Activated CD4-positive, CD25-positive, alpha-beta regulatory T cell treated with anti-CD3 and anti-CD28 coated beads, Interleukin-2, amount 50 U/mL, for 72 hours (primary cell): ENCODE measurements at places on chromosomes 7 and 10.

- DNase-seq = no peak
Measured at GRCh38 chr7:36896418-36896817, 172.1 kb upstream of the AOAH start.

- no peak for DNase-seq
Measured at GRCh38 chr7:116953906-116954838, 871 bp downstream of the ST7 start.

GRCh38 chr7:54394834-54395233 is 147.3 kb upstream of the VSTM2A start:
- DNase-seq = no peak

- DNase-seq = no peak
Measured at GRCh38 chr10:100894589-100895294, 18.0 kb upstream of the SLF2 start.

DNA sequence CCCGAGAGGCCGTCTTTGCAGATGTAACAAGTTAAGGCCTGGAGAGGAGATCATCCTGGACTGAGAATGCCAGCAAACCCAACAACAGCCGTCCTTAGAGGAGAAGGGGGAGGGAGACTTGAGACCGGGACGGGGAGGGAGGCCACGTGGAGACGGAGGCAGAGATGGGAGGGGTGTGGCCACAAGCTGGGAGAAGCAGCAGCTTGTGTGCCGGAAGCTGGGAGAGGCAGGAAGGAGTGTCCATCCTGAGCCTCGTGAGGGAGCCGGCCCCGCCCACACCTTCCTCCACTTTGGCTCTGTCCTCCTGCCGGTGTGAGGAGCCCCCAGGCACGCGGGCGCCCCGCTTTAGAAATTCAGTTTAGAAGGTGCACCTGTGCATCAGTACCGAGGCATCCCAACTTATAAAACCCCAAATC is 95.7 kb downstream of the DNAJB6 start:
- no peak for DNase-seq

GRCh38 chr10:16991011-16991410 is 138.6 kb downstream of the CUBN start:
- DNase-seq = no peak

DNA sequence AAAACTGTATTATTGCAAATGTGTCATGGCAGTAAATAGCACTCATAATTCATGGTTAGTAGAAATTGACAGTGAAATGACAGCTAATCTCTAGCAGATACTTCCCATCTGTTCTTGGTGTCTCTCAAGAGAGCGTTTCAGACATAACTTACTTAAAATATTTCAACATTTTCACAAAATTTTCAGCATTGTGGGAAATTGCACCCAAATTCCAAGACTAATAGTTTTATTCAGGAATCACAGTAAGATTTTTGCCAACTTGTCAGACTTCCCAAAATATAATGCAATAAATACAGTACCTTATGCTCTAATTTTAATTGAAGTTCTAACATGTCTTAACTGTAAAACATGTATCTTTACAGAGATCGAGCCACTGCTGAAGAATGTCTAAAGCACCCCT is 41.2 kb downstream of the STK17A start:
- no peak for DNase-seq

DNA sequence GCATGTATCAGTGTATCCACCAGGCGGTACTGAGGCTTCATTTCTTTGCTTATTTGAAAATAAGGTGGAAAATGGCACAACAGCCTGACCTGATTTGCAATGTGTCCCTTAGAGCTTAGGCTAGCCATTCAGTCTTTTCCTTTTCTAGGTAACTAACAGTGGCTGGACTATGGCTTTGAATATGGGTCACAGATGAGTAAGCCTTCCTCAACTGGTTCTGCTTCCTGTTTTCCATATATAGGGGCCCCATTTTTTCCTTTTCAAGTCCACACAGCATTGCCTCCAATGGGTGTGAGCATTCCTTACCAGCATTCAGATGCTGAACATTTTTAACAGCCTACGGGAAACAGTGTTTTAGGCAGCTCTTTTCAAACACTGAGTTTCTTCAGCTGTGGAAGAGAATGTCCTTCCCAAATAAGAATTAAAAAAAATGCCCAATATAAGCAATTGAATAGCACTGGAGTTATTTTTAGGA is 3.9 kb upstream of the ITGB1 start:
- DNase-seq = no peak

DNA sequence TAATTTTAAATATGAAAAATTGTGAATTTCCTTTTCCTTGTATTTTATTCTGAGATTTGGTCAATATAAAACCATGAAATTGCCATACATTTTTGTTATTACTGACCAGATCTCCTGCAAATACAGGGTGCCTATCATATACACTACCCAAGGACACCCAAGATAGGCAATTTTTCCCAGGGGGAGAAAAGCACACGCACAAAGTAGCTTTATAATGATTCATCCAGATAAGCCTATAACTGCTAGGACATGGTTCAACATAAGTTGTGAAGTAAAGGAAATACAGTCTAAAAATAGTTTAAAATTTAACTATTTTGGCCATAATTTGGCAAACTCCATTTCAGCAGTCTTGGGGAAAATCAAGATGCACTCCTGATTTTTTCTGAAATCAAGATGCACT is 4.8 kb downstream of the RUFY2 start:
- no peak for DNase-seq

DNA sequence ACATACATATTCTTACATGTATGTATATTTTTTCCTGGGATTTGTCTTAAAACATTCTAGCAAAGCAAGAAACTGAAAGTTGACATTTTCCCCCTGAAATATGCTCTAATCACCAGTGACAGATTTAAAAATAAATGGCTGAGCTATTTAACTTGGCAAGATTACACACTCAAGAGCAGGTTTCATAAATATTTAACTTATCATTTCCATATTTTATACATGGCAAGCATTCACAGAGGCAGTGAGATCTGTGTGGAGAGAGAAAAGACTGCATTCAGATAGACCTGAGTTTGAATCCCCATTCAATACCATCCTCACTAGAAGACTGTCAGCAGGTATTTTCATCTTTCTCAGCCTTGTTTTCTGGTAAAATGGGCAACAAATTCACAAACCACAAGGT is 1043.0 kb downstream of the NRG3 start:
- no peak for DNase-seq

DNA sequence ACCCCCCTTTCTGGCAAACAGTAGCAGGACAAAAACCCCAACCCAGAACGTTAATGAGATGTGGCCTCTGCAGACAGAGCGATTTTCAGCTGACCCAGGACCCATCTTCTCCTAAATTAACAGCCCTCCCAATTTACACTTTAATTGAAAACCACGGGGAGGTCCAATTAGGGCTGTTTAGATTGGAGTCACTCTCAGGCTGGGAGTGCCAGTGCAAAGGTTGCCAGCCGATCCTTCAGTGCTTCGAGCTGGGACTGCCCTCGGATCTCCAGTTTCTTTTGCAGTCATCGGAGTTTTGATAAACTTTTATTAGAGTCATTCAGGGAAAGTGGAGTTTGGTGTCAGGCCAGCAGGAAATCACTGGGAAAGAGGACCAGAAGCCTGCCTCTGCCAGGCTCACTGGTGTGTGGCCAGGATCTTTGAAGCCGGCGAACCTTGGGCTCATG is 108.0 kb downstream of the DOCK1 start:
- no peak for DNase-seq

- no peak for DNase-seq
Measured at GRCh38 chr10:74995806-74996205, 115.7 kb upstream of the SAMD8 start.

DNA sequence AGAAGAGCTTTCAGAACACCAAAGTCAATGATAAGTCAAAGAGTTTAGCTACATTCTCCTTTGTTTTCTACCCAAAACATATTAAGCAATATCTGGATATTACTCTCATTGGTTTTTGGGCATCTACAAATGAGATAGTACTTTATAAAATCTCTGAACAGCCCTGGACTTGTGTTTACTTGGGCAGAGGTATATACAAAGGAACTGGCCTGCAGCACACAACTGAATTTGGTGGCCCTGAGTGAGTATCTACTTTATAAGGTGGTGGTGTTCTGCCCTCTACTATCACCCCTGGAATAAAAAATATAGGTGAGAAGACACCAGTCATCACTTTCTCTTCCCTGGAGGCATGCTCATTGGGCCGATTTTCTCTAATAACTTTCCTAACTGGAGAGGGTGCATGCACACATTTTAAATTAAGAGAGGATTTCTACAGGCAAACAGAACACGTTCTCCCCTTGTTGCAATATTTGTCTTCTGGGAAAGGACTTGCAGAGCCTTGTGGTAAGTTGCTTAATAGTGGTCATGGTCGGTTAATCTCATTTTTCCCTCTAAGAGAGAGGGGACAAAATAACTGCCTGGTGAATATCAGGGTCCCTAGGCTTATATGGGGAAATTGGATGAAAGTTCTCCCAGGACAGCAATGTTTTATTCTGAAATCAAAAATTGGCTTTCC is 41.1 kb downstream of the OTUD1 start:
- no peak for DNase-seq

GRCh38 chr7:29988424-29989256 is 961 bp downstream of the SCRN1 start:
- no peak for DNase-seq

- DNase-seq = no peak
Measured at GRCh38 chr10:116466715-116467422, 39.2 kb downstream of the PNLIPRP3 start.

DNA sequence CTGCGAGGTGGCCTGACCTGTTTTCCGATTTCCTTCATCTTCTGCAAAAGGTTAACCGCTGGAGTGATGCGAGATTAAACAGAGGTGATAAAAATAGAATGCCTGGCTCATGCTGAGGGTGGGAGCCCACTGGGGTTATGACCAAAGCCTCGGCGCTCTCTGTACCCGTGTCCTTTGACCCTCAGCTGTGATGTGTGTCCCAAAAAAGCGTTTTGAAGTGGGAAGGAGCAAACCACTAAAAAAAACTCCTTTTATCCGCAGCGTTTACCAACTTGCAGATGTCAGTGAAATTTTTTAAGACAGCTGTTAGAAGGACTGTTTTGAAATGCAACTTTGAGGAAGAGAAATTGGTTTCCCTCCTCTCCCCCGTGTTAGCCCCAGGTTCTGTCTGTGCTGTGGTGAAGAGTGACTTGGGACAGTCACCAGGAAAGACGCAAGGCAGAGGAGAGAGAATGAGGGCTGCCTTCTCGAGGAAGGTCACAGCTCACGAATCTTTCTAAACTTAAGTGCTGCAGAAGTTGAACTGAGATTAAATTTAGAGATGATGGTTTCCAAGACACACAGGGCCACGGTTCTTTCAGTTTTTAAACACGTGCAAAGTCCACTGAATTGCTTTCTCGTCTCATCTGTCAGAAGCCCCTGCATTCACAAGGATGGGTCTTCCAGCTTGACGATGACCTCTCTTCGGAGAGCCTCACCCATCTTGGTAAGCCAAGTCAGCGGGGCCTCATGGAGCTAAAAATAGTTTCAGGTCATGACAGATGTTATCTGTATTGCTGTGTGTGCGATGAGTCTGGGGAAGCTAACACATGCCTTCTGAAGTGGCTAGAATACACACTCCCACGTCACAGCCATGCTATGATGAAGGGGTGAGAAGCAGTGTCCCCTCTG is 27.6 kb downstream of the AMZ1 start:
- no peak for DNase-seq

DNA sequence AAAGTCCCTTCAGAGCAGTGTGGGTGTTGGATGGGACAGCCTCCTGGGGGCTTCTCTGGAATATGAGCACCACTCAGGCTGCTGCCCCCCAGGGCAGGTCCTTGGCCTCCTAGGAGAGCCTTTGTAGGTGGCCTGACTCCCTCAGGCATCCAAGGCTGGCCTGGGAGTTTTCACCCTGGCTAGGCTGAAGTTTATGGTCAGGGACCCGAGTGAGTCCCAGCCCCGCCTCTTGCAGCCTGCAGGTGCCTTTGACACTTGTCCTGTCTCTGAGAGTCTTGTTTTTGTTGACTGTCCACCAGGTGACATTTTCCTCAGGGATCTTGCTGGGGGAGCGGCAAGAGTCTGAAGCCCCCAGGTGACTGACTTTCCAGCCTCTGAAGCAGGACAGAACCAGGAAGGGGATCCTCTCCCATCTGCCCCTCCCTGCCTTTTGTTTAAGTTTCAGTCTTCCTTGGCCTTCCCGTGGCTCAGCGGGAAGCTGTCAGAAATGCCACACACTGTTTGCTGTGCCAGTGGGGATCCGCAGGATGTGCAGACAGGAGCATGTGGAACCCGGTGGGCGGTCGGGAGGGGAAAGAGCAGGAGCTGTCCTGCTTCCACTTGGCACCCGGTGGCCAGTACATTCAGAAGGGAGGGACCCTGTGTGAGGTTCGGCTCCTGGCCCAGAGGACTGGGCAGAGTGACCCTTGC is 59.5 kb downstream of the LRRC18 start:
- no peak for DNase-seq

GRCh38 chr10:129870961-129871621 is 93.0 kb downstream of the EBF3 start:
- no peak for DNase-seq

- no peak for DNase-seq
Measured at GRCh38 chr7:2008936-2009540, 223.7 kb downstream of the MAD1L1 start.

- no peak for DNase-seq
Measured at GRCh38 chr10:96074776-96075175, 31.4 kb downstream of the CCNJ start.

DNA sequence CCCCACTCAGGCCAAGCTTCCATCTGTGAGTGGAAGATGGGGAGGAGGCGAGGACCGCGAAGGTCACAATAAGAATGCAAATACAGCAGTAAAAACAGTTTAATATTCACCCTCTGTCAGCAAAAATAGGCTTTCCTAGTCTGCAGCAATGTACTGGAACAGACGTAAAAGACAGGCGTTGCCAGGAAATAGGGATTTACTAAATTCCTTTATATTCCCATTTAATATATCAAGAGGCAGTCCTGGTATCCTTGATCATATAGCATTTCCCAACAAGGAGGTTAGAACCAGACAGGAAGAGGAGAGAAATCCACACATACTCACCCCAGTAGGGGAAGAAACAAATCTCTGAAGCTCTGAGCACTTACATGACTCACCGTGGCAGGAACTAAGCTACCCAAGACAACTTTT is 1054.9 kb upstream of the C7orf33 start:
- no peak for DNase-seq

GRCh38 chr7:91953618-91954017 is 13.0 kb downstream of the AKAP9 start:
- DNase-seq = no peak

DNA sequence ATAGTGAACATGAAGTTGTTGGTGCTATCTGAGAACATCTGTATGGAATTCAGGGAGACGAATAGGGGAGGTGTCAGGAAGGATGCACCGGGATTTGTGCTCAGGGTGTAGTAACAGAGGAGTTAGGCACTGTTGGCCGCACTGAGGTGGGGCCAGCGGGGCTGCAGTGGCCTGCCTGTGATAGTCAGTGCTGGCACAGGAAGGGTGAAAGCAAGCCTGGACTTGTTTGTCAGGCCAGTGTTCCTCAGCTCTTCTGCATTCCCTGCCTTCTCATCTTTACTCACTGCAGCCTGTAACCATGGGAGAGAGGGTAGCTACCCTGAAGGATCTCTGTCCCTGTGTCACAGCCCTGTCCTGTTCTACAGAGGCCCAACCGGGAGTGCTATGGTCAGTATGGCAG is 81.3 kb downstream of the SH2D4B start:
- no peak for DNase-seq

DNA sequence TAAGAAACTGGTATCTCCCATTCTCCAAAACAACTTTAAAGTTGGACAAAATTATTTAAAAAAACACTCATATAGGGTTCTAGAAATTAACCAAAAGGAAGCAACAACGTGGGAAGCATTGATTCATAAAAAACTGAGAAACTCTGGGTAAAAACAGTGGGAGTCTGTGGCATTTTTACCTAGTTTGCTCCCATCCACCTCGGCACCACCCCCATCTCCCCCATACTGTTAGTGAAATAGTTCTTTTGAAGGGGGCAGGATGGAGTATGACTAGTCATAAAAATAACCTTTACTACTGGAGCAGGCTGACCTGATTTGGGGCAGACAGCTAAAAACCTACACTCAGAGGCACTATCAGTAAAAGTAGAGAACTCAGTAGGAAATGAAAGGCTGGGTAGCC is 123.2 kb downstream of the AVL9 start:
- no peak for DNase-seq
